ENCODE measurements at places on chromosomes 7 and 10.

DNA sequence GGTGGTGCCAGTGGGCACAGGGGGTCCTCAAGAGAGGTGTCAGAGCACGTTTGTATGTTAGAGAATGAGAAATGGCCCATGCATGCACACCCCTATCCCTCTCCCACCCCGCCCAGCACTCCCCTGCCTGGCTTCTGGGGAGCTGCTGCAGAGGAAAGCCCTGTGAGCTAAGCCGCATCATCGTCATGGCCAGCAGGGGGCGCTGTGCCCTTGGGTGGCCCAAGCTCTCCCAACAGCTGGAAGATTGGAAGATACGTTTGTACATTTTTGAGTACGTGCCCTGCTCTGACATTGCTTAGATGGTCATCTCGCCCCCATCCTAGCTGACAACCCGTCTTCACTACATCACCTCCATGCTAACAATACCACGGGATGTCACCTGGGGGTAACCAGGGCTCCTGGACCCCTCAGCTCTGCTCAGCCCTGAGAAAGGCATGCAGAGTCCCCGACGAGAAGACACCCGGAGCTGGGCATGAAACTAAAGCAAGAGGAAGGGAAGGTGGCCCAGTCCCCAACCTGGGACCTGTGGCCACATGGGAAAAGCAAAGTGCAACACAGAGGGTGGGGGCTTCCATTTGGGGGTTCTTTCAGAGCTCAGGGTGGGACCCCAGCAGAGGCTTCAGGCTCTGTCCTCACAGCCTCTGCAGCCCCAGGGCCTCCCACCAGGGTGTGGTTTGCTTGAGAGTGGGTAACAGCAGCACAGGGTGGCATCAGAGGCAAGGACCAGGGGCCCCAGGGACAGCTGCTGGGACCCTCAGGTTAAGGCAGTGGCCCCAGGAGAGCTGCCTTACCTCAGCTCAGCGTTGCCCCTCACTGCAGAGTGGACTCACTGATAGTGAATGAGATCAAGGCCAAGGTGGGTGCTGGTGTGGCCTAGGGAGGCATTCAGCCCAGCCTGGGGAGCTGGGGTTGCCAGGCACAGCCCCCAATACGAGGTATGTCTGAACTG lies 136.6 kb downstream of the PTPN20 start:
- no peaks in the 10 kb centered on the region for H3K27me3 ChIP-seq
- H3K4me3 ChIP-seq = no peak overlapping the region
- H3K27ac ChIP-seq = no peak overlapping the region
- H3K4me1 ChIP-seq = no peaks in the 10 kb centered on the region
- peak; percentile 88 for DNase-seq

GRCh38 chr7:31069860-31070555 lies 17.9 kb downstream of the ADCYAP1R1 start:
- no peak overlapping the region for H3K27ac ChIP-seq
- H3K4me3 ChIP-seq = no peak overlapping the region
- no peaks in the 10 kb centered on the region for H3K36me3 ChIP-seq

DNA sequence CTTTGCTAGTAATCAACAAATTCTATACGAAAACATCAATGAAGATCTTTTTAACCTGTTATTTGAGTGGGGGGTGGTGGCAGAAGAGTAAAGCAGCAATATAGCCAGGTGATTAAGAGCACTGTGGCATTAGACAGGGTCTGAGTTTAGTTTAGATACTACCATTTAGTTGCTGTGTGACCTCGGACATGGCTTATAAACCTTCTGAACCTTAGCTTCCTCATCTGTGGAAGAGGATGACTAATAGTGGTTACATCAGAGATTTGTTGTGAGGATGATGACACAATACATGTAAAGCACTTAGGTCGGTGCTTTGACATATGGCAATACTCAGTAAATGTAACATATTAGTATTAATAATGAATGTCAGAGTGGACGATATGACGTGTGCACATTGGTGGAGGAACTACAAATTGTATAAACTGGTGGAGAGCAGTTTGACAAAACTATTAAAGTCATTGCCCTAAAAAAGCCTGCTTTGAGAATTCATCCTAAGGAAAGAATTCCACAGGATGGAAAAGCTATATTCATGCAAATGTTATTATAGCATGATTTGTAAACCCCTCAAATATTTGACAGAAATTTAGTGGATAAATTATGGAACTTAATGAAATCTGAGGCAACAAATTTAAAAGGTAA lies 24.3 kb downstream of the SPAG6 start:
- no peaks in the 10 kb centered on the region for H3K27me3 ChIP-seq
- no peak for DNase-seq
- H3K4me1 ChIP-seq = no peaks in the 10 kb centered on the region
- no peak overlapping the region for H3K4me3 ChIP-seq
- no peak overlapping the region for H3K27ac ChIP-seq

DNA sequence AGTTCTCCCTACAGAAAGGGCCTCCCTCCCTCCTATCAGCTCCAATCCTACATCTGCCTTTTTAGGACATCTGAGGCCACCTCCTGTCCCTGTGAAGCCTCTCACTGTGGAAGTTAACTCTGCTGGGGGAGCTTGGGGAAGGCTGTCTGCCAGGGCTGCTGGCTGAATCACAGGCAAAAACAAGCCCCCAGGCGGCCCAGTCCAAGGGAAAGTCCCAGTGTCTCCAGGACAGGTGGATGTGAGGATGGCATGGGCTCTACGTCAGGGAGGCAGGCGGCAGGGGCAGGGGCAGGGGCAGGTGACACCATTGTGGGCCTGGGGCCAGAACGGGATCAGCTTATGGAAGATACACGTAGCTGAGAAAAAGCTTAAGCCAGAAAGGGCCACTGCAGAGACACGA lies 240.2 kb downstream of the MAD1L1 start:
- H3K4me3 ChIP-seq = no peak overlapping the region
- no peak for DNase-seq
- H3K27me3 ChIP-seq = no peaks in the 10 kb centered on the region
- H3K27ac ChIP-seq = no peak overlapping the region

DNA sequence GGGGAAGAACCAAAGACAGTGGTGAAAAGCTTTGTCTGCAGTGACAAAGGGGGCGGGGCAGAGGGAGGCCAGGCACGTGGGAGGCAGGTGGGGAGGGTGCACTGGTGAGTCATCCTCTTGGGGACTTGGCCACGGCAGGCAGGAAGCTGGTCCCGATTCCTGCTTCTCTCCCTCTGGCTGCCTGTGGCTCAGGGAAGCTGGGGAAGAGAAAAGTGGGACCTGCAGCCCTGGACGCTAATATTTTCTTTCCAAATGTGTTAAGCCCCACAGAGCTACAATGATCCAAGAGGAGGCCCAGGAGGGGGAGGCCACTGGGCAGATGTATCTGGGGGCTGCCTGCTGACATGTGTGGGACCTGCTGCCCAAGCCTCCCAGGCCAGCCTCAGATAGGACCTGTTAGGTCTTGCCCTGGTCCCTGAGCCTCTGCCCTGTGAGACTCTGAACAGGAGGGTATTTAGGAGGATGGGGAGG lies 231.8 kb downstream of the KCNMA1 start:
- peaks cover 4% of the 10 kb centered on the region for H3K27me3 ChIP-seq
- no peaks in the 10 kb centered on the region for H3K36me3 ChIP-seq
- peaks cover 17% of the 10 kb centered on the region for H3K4me1 ChIP-seq
- peak overlapping the region; percentile 53 for H3K27ac ChIP-seq

- peak overlapping the region; percentile 91 for H3K27ac ChIP-seq
- peak overlapping the region; percentile 79 for H3K4me3 ChIP-seq
- peaks cover 23% of the 10 kb centered on the region for H3K4me1 ChIP-seq
- DNase-seq = peak; percentile 97
- H3K36me3 ChIP-seq = no peaks in the 10 kb centered on the region
These were observed 31.5 kb upstream of the ERV3-1 start for GRCh38 chr7:65037740-65038688.

- H3K4me3 ChIP-seq = peak overlapping the region; percentile 89
- H3K36me3 ChIP-seq = peaks cover 37% of the 10 kb centered on the region
- peaks cover 81% of the 10 kb centered on the region for H3K4me1 ChIP-seq
- no peaks in the 10 kb centered on the region for H3K27me3 ChIP-seq
These were observed 3.5 kb downstream of the AIMP2 start for GRCh38 chr7:6012355-6013104.

DNA sequence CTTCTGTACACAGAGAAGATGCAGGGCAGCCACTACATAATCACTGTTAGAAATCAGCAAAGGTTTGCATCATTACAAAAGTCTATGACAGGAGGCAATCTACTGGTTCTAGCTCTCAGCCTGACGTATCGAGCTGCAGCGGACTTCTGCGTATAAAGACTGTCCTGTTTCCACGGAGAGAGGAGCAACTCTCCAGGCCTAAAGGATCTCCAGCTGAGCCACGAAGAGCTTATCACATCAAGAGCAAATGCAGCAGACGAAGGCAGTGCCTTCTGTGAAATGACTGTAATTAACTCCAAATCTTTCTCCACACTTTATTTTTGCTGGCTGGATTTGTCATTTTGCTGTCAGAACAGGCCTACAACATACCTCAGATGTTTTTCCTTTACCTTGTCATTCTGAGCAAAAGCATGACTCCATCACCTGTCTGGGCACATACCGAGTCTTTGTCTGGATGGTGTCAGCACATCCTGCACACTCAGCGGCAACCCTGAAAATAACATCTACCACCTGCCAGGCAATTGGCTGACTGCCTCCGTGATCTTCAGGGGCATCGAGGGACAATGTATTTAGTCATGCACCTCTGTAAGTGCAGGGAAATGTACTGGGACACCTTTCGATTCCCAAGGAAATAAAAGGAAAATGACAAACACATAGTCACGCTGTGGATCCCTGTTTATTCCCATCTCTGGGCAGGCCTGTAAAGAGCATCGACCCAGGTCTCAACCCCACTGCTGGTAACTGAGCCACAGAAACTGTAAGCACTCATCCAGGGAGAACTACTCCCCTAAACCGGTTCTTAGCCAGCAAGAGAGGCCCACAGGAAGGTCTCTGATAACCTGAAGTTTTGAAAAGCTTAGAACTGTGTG lies 26.3 kb upstream of the SH3PXD2A start:
- no peaks in the 10 kb centered on the region for H3K36me3 ChIP-seq
- H3K4me1 ChIP-seq = no peaks in the 10 kb centered on the region
- H3K27me3 ChIP-seq = no peaks in the 10 kb centered on the region
- H3K4me3 ChIP-seq = no peak overlapping the region
- DNase-seq = peak; percentile 41

- no peak overlapping the region for H3K27ac ChIP-seq
- no peaks in the 10 kb centered on the region for H3K36me3 ChIP-seq
- H3K4me3 ChIP-seq = no peak overlapping the region
- no peak for DNase-seq
- H3K27me3 ChIP-seq = no peaks in the 10 kb centered on the region
- peaks cover 21% of the 10 kb centered on the region for H3K4me1 ChIP-seq
These were observed 63.0 kb downstream of the RALA start for GRCh38 chr7:39686261-39686924.

GRCh38 chr10:78657163-78657861 lies 411.5 kb upstream of the ZMIZ1 start:
- no peak overlapping the region for H3K27ac ChIP-seq
- H3K27me3 ChIP-seq = peaks cover 11% of the 10 kb centered on the region
- H3K4me3 ChIP-seq = no peak overlapping the region
- H3K36me3 ChIP-seq = no peaks in the 10 kb centered on the region

DNA sequence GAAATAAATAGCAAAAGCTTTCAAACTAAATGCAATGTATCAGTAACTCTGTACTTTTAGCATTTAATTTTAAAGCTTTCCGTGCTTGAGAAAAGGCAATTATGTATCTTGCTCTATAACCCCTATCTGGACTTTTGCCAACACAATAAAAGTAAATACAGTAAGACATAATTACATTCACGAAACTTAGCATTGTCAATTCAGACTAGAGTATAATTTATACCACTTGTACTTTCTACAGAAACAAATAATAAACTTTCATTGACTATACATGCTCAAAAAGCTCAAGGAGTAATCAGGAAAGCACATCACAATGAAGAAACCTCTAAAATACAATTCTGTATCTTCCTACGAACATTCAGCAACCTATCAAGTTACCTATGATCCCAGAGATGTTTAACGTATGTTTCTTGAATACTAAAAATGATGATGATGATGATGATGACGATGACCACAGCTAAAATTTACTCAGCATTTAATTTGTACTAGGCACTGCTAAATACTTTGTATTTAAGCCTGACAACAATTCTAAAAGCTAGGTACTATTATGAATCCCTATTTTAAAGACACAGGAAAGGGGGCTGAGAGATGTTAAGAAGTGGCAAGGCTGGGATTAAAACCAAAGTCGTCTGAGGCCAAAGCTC lies 44.9 kb downstream of the MINDY3 start:
- no peak overlapping the region for H3K4me3 ChIP-seq
- H3K36me3 ChIP-seq = no peaks in the 10 kb centered on the region
- DNase-seq = no peak
- H3K4me1 ChIP-seq = peaks cover 4% of the 10 kb centered on the region
- no peak overlapping the region for H3K27ac ChIP-seq

GRCh38 chr10:76902949-76903348 lies 734.7 kb downstream of the KCNMA1 start:
- no peaks in the 10 kb centered on the region for H3K36me3 ChIP-seq
- no peak overlapping the region for H3K27ac ChIP-seq
- H3K4me1 ChIP-seq = no peaks in the 10 kb centered on the region
- H3K4me3 ChIP-seq = no peak overlapping the region
- H3K27me3 ChIP-seq = no peaks in the 10 kb centered on the region

GRCh38 chr10:80540136-80540535 lies 2.4 kb downstream of the SH2D4B start:
- DNase-seq = no peak
- H3K36me3 ChIP-seq = no peaks in the 10 kb centered on the region
- H3K4me3 ChIP-seq = no peak overlapping the region
- peaks cover 5% of the 10 kb centered on the region for H3K27me3 ChIP-seq
- H3K4me1 ChIP-seq = no peaks in the 10 kb centered on the region
- H3K27ac ChIP-seq = peak overlapping the region; percentile 30

GRCh38 chr7:88789480-88790064 lies 6.0 kb downstream of the TEX47 start:
- DNase-seq = no peak
- no peaks in the 10 kb centered on the region for H3K27me3 ChIP-seq
- no peaks in the 10 kb centered on the region for H3K4me1 ChIP-seq
- H3K27ac ChIP-seq = no peak overlapping the region
- H3K36me3 ChIP-seq = no peaks in the 10 kb centered on the region
- H3K4me3 ChIP-seq = no peak overlapping the region

- H3K27me3 ChIP-seq = no peaks in the 10 kb centered on the region
- no peak overlapping the region for H3K27ac ChIP-seq
- no peak for DNase-seq
- no peak overlapping the region for H3K4me3 ChIP-seq
- no peaks in the 10 kb centered on the region for H3K36me3 ChIP-seq
These were observed 403.5 kb downstream of the DNAJB6 start for GRCh38 chr7:157740251-157740798.

GRCh38 chr10:8444630-8445029 lies 390.1 kb downstream of the GATA3 start:
- H3K27ac ChIP-seq = no peak overlapping the region
- H3K4me1 ChIP-seq = no peaks in the 10 kb centered on the region
- no peak overlapping the region for H3K4me3 ChIP-seq
